ENCODE measurements at places on chromosomes 1 and 21. TPM values are rescaled to one million over a fixed set of nuclear protein-coding genes. Genes with fewer than 3 reads are reported as not detected.

TSEN15 gene
- total RNA-seq, result 42.0 TPM

OR2L13 gene
- total RNA-seq, result not detected

PYHIN1 gene
- 32.8 TPM for total RNA-seq

OR2T29 gene
- not detected for total RNA-seq

GLUL gene
- total RNA-seq, result 146 TPM

NOS1AP gene
- not detected for total RNA-seq

SIPA1L2 gene
- 0.23 TPM for total RNA-seq

SELP gene
- 0.18 TPM for total RNA-seq

PDC gene
- not detected for total RNA-seq

WLS gene
- total RNA-seq, result not detected

ANKRD13C gene
- 26.3 TPM for total RNA-seq

S100A2 gene
- total RNA-seq, result 0.73 TPM

ANKRD45 gene
- 0.11 TPM for total RNA-seq

ZNF672 gene
- 49.8 TPM for total RNA-seq

S100B gene
- 0.20 TPM for total RNA-seq

CA6 gene
- 0.55 TPM for total RNA-seq

MORC3 gene
- total RNA-seq, result 35.7 TPM

GREM2 gene
- total RNA-seq, result not detected

C1orf185 gene
- total RNA-seq, result not detected

DYNLT5 gene
- total RNA-seq, result not detected

LAPTM5 gene
- 371 TPM for total RNA-seq

TRIM63 gene
- not detected for total RNA-seq

PTPN7 gene
- total RNA-seq, result 303 TPM

NKAIN1 gene
- total RNA-seq, result not detected

OR2M3 gene
- not detected for total RNA-seq

CRABP2 gene
- total RNA-seq, result 1.6 TPM

ZNF697 gene
- total RNA-seq, result 2.7 TPM

CSTB gene
- 63.8 TPM for total RNA-seq

TIAM1 gene
- 42.3 TPM for total RNA-seq

GPR25 gene
- not detected for total RNA-seq

CFHR5 gene
- total RNA-seq, result not detected

VTCN1 gene
- total RNA-seq, result not detected

SYT14 gene
- not detected for total RNA-seq

CDK11B gene
- total RNA-seq, result 35.6 TPM

KRTAP13-2 gene
- not detected for total RNA-seq

PCBP3 gene
- 5.1 TPM for total RNA-seq

EDARADD gene
- 11.7 TPM for total RNA-seq

VASH2 gene
- total RNA-seq, result 0.61 TPM

PROK1 gene
- not detected for total RNA-seq

FLG2 gene
- total RNA-seq, result not detected

AKR7A3 gene
- 1.8 TPM for total RNA-seq

KCNE2 gene
- not detected for total RNA-seq

LRRC71 gene
- not detected for total RNA-seq

ITLN1 gene
- not detected for total RNA-seq

VANGL2 gene
- not detected for total RNA-seq

SDF4 gene
- 111 TPM for total RNA-seq

C1orf50 gene
- 7.0 TPM for total RNA-seq
